ENCODE measurements at places on chromosomes 2 and 18. TPM values are rescaled to one million over a fixed set of nuclear protein-coding genes. Genes with fewer than 3 reads are reported as not detected.

The ZNF396 gene
- total RNA-seq, result 0.77 TPM

The DAW1 gene
- not detected for total RNA-seq

The ATP6V1B1 gene
- not detected for total RNA-seq

The MYL12A gene
- 944 TPM for total RNA-seq

The CCDC178 gene
- total RNA-seq, result not detected
